Regular cardiac myocyte (primary cell): ENCODE measurements at places on chromosomes 16 and 17. TPM values are rescaled to one million over a fixed set of nuclear protein-coding genes. Genes with fewer than 3 reads are reported as not detected.

Gene CCDC78
- 1.3 and 2.0 TPM in 2 replicates for total RNA-seq

Gene SEZ6L2
- total RNA-seq: 3.5 and 10.4 TPM in 2 replicates

Gene SRCIN1
- total RNA-seq: under 0.01 TPM in 1 of 2 replicates, not detected in the other

Gene XPO6
- total RNA-seq: 104 and 105 TPM in 2 replicates

Gene CMTM1
- total RNA-seq: 2.1 and 2.5 TPM in 2 replicates

Gene SLC38A8
- not detected in 2 replicates for total RNA-seq

Gene FBXW10
- total RNA-seq: 0.28 TPM in 1 of 2 replicates, not detected in the other

Gene PYY
- total RNA-seq: not detected in 2 replicates

Gene GCSH
- total RNA-seq: 12.1 and 18.4 TPM in 2 replicates

Gene OGFOD3
- total RNA-seq: 17.8 and 31.9 TPM in 2 replicates

Gene TAT
- total RNA-seq: not detected in 2 replicates

Gene CA7
- total RNA-seq: not detected in 2 replicates

Gene CLUH
- 26.2 and 56.9 TPM in 2 replicates for total RNA-seq

Gene TEX19
- 0.19 TPM in 1 of 2 replicates, not detected in the other for total RNA-seq

Gene SMTNL2
- under 0.01 TPM in 2 replicates for total RNA-seq

Gene TMC6
- total RNA-seq: 7.6 and 16.1 TPM in 2 replicates

Gene TMEM94
- 19.6 and 34.4 TPM in 2 replicates for total RNA-seq

Gene SERPINF2
- 0.19 and 0.28 TPM in 2 replicates for total RNA-seq

Gene CCL5
- total RNA-seq: 0.28 TPM in 1 of 2 replicates, not detected in the other

Gene KLHL10
- total RNA-seq: under 0.01 and 0.28 TPM in 2 replicates

Gene TBC1D3I
- total RNA-seq: under 0.01 TPM in 1 of 2 replicates, not detected in the other

Gene ABCC11
- total RNA-seq: 0.38 and 0.56 TPM in 2 replicates

Gene SLC6A4
- total RNA-seq: 0.77 and 11.6 TPM in 2 replicates

Gene NEUROD2
- not detected in 2 replicates for total RNA-seq

Gene NPIPB5
- total RNA-seq: 35.7 and 59.2 TPM in 2 replicates

Gene PRSS33
- total RNA-seq: not detected in 2 replicates

Gene KRT9
- not detected in 2 replicates for total RNA-seq

Gene PSMD7
- 78.9 and 105 TPM in 2 replicates for total RNA-seq

Gene HOXB8
- total RNA-seq: under 0.01 TPM in 2 replicates

Gene ADORA2B
- 52.0 and 62.0 TPM in 2 replicates for total RNA-seq

Gene PLA2G10
- total RNA-seq: not detected in 2 replicates

Gene NTN1
- under 0.01 and 0.28 TPM in 2 replicates for total RNA-seq

Gene GABARAP
- 118 and 275 TPM in 2 replicates for total RNA-seq

Gene TBC1D28
- total RNA-seq: not detected in 2 replicates

Gene RASL10B
- 1.2 and 3.9 TPM in 2 replicates for total RNA-seq

Gene KRT16
- under 0.01 and 0.28 TPM in 2 replicates for total RNA-seq

Gene OR4D1
- not detected in 2 replicates for total RNA-seq

Gene NATD1
- 1.7 and 2.8 TPM in 2 replicates for total RNA-seq

Gene EFNB3
- total RNA-seq: under 0.01 and 0.19 TPM in 2 replicates

Gene GRAPL
- total RNA-seq: under 0.01 TPM in 1 of 2 replicates, not detected in the other

Gene TNFRSF17
- not detected in 2 replicates for total RNA-seq

Gene TBC1D3K
- total RNA-seq: not detected in 2 replicates

Gene OR1A1
- total RNA-seq: not detected in 2 replicates

Gene MT3
- total RNA-seq: 0.56 TPM in 1 of 2 replicates, not detected in the other

Gene EXOSC6
- total RNA-seq: 27.3 and 46.0 TPM in 2 replicates

Gene VAMP2
- 3.3 and 8.2 TPM in 2 replicates for total RNA-seq

Gene PLCG2
- 0.19 and 2.0 TPM in 2 replicates for total RNA-seq

Gene NOG
- total RNA-seq: 0.77 and 16.1 TPM in 2 replicates

Gene SLC47A1
- total RNA-seq: 0.19 and 0.85 TPM in 2 replicates

Gene SPSB3
- 21.5 and 37.5 TPM in 2 replicates for total RNA-seq
